ENCODE measurements at places on chromosomes 3 and 15.

GRCh38 chr3:84685467-84685866 lies 273.3 kb upstream of the CADM2 start:
- ATAC-seq: no peak

- peak; percentile 39 for ATAC-seq
Observed at GRCh38 chr3:103195216-103195615, 760.4 kb downstream of the ZPLD1 start.

- ATAC-seq: no peak
Observed at GRCh38 chr3:45552794-45553371, 41.7 kb upstream of the LIMD1 start.

DNA sequence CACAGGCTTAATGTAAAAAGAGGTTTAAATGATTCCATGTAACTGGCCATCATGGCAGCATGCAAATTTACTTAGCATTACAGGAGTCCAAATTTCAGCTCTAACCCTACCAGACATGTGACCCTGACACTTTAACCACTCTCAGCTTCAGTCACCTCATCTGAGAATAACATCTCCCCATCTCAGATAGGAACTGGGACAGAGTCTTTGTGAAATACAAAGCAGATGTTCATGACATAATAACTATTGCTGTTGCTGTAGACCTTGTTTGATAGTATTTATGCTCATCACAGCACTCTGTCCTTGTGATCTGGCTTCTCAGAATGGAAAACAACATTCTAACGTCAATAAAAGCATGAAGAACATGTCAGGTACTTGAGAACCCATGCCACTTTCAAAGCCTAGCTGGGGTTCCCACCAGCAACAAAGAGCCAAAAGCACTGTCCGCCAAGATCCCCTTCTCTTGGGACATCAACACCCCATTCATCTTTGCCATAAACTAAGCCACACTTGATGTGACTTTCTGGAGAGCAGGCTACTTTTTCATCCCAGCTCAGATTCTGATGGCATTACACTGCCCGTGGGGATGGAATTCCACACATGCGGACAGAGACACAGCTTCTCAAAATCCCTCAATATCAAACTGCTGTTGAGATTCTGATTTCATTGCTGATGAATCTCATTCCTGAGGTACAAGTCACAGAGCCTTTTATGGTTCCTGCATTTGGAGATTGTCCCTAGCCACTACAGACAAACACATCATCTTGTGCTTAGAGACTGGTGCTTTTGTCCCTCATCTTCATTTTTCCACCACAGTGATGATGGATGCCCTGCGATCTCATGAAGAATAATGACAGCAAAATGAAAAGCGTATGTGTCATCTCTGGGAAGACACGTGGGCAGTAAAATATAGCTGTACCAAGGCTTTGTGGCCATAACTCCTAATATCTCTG lies 202.7 kb downstream of the TNIK start:
- ATAC-seq: peak; percentile 82

- ATAC-seq: no peak
Observed at GRCh38 chr3:175422744-175423143, 563.6 kb downstream of the NAALADL2 start.

DNA sequence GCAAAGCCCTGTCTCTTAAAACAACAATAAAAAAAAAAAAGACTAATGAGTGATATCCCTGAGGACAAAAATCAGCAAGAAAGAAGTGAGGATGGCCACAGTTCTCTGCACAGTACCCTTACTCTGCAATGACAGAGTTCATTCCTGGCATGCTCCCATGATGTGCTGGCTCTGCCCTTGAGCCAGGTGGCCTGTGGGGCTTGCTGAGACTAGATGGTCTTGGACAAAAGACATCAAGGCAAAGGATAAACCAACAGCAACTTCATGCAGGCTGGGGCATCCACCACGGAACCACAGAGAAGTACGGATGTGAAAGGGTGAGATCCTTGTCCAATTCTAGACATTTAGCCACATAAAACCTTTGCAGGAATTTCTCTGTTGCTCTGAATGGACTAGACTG lies 12.7 kb downstream of the MGLL start:
- ATAC-seq: no peak

DNA sequence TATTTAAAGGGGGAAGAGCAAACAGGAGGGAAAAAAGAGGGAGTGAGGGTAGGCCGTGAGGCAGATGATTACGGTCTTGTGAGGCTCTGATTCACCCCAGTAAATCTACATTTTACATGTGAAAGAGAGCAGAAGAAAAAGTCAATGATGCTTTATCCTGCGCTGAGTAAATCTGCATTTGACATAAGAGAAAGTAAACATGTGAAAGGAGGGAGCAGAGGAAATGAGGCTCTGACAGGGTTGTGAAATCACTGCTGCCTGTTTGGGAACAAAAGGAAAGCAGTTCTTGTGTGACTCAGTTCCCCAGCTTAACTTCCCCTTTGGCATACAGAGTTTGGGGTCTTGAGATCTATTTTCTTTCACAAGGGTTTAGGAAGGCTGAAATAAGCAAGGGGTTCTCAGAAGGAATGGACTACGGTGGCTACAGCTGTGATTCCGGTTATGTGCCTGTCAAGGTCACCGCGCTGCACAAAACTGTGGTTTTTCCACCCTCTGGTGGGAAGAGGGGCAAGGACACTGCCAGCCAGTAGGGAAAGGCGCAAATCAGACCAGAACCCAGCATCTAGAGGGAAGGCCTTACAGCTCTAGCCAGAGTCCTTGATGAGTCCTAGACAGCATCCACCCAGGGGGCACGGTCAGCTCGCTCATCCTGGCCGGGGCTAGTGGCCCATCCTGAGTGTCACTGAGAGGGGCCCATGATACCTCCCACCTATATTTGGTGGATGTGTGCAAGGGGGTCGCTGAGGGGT lies 18.9 kb upstream of the HCN4 start:
- ATAC-seq: peak; percentile 46

GRCh38 chr3:192413461-192413860 lies 313.9 kb downstream of the FGF12 start:
- ATAC-seq: no peak

GRCh38 chr3:48478626-48479555 lies 25.1 kb downstream of the SHISA5 start:
- no peak for ATAC-seq

- no peak for ATAC-seq
Observed at GRCh38 chr3:71104556-71104955, 479.0 kb downstream of the FOXP1 start.

DNA sequence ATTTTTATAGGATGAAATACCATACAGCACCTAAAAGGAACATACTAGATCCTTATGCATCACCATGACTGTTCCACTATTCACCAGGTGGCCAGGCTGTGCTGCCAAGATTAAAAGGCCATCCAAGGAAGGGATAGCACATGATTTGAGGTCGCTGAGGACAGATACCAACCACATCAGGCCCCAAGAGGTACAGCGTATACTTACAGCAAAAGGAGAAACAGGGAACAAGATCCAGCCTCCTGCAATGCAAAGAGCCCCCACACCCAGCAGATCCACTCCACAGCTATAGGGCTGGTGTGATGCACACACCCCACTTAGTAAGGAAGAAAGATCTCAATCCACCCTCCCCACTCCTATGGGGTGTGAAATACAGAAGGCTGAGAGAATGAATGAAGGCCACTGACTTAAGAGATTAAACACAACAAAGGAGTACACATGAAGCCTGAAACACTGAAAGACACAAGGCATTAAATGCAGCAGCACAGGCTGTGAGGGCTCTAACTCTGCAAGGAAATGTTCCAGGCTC lies 32.0 kb upstream of the ZNF445 start:
- peak; percentile 24 for ATAC-seq

- ATAC-seq: no peak
Observed at GRCh38 chr3:65521032-65521431, 517.7 kb downstream of the MAGI1 start.

GRCh38 chr3:36562945-36563344 lies 182.6 kb downstream of the STAC start:
- ATAC-seq: no peak

All from SK-N-SH treated with all-trans-retinoic acid at 6 μM for 48 hours (cell line).